ENCODE measurements at places on chromosomes 4 and X.
A peak's percentile ranks its signal among the peaks of the same experiment; 100 is the strongest.

DNA sequence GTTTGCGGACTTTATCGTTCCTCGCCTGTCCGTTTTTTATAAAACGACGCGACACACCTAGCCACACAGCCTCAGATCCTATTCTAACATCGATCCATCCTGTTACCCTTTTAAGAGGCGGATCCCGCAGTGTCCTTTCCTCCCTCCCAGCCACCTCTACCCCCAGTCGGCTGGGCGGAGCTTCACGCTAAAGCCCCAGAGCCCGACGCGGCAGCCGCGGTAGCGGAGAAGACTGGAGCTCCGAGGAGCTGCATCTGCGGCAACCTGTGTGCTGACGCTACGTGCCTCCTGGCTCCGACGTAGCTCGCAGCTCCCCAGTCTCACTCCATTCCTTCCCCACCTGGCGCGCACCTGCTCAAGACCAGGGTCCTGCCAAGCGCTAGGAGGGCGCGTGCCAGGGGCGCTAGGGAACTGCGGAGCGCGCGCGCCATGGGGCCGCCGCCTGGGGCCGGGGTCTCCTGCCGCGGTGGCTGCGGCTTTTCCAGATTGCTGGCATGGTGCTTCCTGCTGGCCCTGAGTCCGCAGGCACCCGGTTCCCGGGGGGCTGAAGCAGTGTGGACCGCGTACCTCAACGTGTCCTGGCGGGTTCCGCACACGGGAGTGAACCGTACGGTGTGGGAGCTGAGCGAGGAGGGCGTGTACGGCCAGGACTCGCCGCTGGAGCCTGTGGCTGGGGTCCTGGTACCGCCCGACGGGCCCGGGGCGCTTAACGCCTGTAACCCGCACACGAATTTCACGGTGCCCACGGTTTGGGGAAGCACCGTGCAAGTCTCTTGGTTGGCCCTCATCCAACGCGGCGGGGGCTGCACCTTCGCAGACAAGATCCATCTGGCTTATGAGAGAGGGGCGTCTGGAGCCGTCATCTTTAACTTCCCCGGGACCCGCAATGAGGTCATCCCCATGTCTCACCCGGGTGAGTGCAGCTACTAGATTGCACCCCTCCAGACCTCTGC, at the start of gene RNF128:
RNF128 (plus strand) TSS at position 217 of the 953 bp plus-strand sequence; CDS start at position 430, 213 bp downstream.
- peak; percentile 0 for DNase-seq

DNA sequence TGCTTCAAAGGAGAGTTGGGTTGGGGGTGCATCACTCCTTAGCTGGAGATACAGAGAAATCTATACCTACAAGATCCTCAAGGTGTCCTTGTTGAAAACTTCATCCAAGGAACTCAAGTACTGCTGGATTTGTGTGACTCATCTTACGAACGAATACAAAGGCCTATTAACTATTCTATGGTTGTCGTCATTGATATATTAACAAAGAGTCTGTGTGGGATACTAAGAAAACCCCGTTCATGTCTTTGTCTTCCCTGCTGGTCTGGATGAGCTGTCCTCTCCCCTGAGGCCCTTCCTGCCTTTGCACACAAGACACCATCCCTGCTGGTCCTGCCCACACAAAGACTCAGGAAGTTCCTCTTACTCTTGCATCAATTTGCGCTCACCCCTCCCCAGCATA, 54.9 kb upstream of the IRF2 start:
- no peak for DNase-seq

DNA sequence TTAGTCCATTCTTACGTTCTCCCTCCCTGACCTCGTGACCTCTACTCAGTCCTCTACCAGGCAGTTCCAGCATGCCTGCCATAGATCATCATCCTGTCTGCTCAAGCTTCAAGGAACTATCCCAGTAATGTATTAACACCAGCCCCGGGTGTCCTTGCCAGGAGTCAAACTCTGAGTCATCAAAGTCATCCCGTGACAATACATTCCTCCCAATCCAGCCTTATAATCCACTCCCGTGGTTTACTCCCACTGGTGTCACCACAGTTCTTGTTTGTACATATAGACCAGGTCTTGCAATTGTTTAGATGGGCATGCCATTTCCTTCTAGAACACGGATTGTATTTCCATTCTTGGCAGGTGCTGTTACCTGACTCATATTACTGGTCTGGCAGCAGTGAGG, 68.7 kb upstream of the TAB3 start:
- DNase-seq, result no peak

DNA sequence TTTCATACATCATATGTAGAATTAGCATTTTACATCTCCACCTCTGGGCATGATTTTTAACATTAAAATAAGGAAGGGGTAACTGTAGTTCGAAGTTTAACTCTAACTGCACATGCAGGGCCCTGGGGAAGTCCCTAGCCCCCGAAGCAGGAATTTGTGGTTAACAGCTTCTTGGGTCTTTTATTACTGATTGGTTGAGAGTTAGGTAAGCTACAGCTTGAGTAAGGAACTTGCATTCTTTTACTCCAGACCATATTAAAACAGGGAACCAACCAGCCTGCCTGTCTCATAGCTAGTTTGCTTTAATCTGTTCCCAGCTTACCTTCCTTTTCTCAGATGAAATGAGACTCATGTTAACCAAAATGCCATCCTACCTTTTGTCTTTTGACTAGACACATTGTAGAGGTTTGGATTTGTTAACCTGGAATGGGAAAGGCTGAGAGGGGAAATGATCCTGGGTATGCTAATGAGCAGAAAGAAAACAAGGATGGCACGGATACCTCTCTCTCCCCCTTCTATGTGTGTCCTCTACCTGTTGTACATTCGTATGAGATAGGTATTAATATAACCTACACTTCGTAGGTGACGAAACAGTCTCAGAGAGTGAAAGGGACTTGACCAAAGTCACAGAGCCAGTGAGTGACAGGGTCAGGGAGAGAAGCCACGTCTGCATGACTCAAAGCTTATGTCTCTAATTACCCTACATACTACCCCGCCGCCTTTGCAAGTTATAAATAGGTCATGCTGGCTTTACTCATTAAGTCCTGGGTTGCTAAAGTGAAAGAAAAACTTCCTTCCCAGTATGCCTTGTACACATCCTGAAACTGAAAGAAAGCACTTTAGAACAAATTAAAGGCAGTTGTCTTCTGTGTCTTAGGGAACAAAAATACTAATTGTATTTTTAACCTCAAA, 119.5 kb upstream of the AFF2 start:
- peak; percentile 65 for DNase-seq

DNA sequence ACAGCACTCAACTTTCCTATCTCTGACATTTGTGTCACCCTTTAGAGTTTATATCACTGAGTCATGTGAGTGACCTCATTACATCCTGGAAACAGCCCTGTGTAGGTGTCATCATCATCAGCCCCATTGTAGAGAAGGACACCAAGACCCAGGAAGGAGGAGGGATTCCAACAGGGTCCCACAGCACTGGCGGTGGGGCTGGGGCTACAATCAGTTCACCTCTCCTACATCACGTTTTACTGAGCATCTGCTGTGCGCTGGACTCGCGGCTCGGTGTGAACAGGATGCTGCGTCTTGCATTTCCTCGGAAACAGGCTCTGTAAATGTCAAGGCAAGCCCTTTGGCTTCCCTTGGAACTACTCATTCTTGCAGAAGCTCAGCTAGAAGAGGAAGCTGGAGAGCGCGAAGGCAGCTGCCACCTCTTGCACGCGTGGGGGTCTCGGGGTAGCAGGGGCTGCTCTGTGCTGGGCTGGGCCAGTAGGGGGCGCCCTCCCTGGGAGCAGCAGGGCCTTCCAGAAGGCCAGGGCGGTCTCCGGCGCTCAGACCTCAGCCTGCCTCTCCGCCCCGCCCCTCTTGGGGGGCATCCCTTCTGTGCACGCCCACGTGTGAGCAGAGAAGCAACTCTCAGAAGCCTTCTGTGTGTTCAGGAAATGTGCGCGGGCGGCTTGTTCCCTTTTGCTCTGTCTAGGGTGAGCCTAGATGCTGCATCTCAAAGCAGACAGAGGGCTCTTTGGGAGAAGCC, 29.0 kb downstream of the REELD1 start:
- peak; percentile 24 for DNase-seq

DNA sequence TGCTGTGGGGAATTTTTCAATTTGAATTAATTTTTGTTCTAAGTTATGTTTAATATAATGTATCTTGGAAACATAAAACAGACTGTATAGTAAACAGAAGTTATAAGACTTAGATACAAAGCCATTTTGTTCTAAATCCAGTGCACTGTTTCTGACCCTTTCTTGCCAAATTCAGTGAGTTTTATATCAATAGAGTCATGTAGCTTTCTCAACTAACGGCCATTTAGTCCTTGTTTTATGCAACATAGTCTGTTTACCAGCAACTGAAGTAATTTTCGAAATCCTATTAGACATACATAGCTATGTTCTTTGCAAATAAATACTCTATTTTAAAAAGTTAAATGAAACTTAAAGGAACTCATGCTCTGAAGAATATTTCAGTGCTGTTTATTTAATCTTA, 242.8 kb downstream of the ADGRL3 start:
- DNase-seq, result no peak

All from CD4-positive, alpha-beta T cell treated with Interleukin-15 for 4 hours (primary cell).